ENCODE measurements at places on chromosomes 4 and X. TPM values are rescaled to one million over a fixed set of nuclear protein-coding genes. Genes with fewer than 3 reads are reported as not detected.

The TSPAN7 gene
- 9.7 TPM for total RNA-seq

The S100P gene
- total RNA-seq: not detected

The AMTN gene
- not detected for total RNA-seq

The MAGEB10 gene
- not detected for total RNA-seq

DNA sequence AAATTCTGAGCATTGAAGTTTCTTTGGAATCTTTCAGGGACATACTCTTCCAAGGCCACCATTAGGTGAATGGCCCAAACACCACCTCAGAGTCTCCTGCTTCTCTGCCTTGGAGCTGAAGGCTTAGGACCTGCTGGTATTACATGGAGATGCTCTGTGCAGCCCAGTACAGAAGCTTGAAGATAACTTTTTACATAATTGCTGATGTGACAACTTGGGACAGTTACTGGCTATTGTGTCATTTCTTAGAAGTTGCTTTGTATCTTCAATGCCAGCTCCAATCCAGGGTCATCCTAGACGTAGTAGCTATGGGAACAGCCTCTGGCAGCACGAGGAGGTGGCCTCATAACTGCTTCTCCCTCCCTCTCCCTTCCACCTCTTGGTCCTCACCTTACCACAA is 60.5 kb downstream of the RTL5 start:
- DNase-seq: no peak
- no peak overlapping the region for H3K4me3 ChIP-seq
- H3K36me3 ChIP-seq: no peaks in the 10 kb centered on the region
- H3K27me3 ChIP-seq: no peaks in the 10 kb centered on the region
- H3K27ac ChIP-seq: no peak overlapping the region
- H3K4me1 ChIP-seq: peaks cover 14% of the 10 kb centered on the region

GRCh38 chr4:107210450-107211239 is 174.5 kb upstream of the DKK2 start:
- H3K27ac ChIP-seq: no peak overlapping the region
- H3K4me3 ChIP-seq: no peak overlapping the region
- H3K36me3 ChIP-seq: no peaks in the 10 kb centered on the region
- DNase-seq: no peak
- no peaks in the 10 kb centered on the region for H3K4me1 ChIP-seq
- H3K27me3 ChIP-seq: no peaks in the 10 kb centered on the region

- peaks cover 2% of the 10 kb centered on the region for H3K36me3 ChIP-seq
- no peak for DNase-seq
- peak overlapping the region; percentile 95 for H3K4me3 ChIP-seq
- H3K4me1 ChIP-seq: peaks cover 56% of the 10 kb centered on the region
- H3K27ac ChIP-seq: no peak overlapping the region
- no peaks in the 10 kb centered on the region for H3K27me3 ChIP-seq
Measured at GRCh38 chr4:120064887-120065286, 1.8 kb downstream of the MAD2L1 start.

Measured in neural crest cell (in vitro differentiated cells).